Left ventricle myocardium inferior (tissue), 1 donor: ENCODE measurements at places on chromosomes 4 and X. TPM values are rescaled to one million over a fixed set of nuclear protein-coding genes. Genes with fewer than 3 reads are reported as not detected.

DNA sequence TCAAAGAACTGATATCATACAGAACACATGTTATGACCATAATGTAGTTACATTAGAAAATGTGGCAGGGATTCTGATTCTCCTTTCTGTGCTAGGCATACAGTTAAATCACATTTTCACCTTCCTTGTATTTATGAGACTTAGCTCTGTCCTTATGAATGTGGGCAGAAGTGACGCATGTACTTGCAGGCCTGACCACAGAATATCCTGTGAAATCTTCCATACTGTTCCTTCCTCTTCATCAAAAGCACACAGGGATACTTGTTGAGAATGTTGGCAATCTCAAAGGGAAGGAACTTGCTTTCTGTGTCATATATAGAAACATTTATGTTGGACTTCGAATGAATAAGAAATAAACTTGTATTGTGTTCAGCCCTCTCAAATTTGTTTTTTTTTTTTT, 17.2 kb upstream of the MYOZ2 start:
- no peak for DNase-seq

GRCh38 chr4:79935274-79935673, 137.8 kb downstream of the ANTXR2 start:
- DNase-seq = no peak

DNA sequence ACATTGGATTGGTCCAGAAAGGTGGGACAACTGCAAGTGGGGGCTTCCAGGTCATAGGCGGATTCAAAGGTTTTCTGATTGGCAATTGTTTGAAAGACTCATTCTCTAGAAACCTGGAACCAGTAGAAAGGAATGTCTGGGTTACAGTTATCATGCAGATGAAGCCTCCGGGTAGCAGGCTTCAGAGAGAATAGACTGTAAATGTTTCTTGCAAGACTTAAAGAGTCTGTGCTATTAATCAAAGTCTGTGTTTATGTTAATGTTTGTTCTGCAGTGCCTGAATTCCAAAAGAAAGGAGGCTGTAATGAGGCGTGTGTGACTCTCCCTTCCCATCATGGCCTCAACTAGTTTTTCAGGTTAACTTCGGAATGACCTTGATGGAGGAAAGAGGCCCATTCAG, 43.9 kb upstream of the GC start:
- DNase-seq = no peak

- DNase-seq = no peak
Observed at GRCh38 chr4:27087306-27088045, 226.8 kb downstream of the STIM2 start.

Gene AFP
- total RNA-seq = not detected

DNA sequence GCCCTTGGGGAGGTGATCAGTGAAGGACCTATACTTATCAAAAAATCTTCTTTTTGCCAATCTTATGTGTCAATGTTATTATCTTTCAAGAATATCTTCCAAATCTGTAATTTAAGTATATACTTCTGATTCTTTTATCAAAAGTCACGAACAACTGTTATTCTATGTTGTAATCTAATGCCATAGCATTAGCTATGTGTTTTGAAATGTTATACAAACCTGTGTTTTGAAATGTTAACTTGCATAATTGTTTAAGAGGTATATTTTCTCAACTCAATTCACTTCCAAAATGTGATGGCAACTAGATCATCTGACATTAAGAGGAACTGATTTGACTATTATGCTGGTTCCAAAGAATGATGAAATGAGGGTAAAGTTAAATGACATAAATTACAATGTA, 113.5 kb downstream of the NDST4 start:
- DNase-seq = no peak

DNA sequence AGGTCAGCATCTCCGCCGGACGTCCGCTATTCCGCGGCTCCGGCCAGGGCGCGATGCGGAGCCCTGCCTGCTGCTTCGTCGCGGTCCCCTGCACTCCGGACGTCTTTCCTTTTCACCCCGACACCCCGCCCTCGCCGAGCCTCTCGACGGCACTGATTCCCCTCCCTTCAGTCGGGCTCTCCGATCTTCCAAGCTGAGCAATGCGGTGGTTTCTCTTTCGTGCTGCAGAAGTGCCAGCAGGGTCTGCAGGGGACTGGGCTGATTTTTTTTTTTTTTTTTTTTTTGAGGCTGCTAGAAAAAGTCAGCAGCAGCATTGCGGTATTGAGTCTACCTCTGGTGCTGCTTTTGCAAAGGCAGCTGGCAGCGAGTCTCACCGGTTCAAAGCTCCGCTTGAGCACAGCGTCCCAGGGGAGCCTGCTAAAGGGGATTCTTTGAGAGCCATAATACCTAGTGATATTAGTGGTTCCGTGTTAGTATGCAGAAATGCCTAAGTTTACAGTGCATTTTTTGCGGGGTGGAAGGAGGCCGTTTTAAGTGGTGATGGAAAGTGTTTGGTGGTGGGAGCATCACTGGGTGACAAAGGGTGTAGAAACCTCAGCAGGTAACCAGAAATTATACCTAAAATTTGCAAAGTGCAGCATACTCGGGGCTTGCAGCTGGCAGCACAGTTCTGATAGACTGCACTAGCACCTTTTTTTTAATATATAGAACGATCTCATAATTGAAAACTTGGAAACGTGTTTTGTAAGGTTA, 969 bp downstream of the STIM2 start:
- DNase-seq = peak; percentile 76

DNA sequence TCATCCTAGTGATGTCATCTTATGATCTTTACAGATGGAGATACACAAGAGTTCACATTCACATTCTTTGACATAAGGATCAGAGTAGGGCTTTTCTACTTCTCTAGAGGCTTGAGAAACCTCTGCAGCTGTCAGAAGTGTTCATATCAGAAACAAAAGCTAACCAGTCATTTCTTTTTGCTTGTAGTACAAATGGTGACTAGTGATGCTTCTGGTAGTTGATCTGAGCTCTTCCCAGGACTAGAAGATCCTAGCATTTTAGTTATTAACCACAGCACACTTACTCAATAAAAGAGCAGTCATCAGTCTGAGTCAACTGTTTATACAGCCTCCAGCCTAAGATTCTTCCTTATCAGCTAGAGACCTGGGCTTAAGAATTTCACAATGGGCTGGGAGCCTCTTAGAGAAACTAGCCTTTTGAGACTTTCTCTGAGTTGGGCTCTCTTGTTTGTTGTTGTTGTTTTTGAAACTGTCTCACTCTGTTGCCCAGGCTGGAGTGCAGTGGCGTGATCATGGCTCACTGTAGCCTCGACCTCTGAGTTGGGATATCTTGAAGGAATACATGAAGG, 84.1 kb downstream of the TMEM164 start:
- no peak for DNase-seq

- no peak for DNase-seq
Observed at GRCh38 chrX:13092455-13092941, 48.1 kb upstream of the FAM9C start.

Gene ADRA2C
- 4.5 TPM for total RNA-seq

GRCh38 chr4:173057442-173057841, 111.2 kb upstream of the GALNT7 start:
- no peak for DNase-seq

Gene GPRASP1
- total RNA-seq = 4.7 TPM

DNA sequence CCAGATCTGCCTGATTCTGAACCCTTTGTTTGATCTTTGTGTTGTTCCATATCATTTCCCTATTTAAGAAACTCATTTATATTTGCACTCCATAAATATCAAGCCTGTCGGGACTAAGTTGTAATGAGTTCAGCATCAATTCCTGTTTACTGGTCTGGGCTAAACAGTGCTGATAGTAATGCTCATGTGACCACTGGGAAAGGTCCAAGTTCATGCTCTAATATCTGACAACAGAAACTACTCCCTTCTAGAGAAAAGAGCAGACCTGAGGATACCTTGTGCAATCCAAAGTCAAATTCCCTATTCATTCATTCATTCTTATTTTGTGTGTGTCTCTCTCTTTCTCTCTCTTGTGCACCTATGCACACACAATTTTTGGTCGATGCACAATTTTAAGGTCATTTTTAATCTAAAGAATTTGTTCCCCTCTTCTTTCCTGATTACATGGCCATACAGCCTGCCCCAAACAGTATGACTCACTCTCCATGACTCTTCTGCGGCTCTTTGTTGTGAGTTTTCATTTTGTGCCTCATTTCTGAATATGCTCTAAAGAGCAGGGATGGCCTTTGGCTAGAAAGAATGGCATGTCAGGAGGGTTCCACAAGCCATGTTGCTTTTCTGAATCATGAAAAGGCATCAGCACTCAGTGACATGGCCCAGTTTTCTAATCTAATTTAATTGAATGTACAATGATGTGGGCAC, 664.3 kb downstream of the RPA4 start:
- DNase-seq = no peak

Gene OTC
- 0.58 TPM for total RNA-seq

Gene EMCN
- total RNA-seq = 43.6 TPM

DNA sequence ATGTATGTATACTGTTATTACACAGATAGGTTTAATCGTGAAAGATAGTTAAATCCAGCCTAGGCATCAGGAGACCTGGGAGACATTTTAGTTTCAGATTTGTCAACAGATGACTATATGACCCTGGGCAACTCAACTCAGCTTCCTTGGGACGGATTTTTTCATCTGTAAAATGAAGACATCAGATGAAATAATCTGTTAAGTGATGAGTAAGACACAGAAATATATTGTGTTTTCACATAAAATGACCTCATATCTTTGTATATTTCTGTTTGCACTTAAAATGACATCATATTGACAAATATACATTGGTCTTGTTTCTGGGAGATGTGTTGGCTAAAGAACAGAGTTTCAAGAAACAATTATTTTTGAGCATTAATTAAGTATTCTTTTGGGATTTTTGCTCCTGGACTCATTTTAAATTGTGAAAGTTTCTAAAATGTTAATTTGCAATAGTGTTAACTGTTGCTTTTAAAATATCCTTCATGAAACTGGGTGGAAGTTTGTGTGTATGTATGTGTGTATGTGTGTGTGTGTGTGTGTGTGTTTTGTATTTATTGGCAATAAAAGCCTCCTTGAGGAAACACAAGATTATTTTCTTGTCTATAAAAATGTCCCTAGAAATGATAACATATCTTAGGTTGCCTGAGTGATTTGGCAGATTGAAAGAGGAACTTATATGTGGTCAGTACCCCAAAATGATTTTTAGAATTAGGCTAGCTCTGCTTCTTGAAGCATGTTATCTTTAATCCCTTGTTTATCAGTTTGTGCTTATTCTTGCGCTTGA, 29.1 kb upstream of the MMAA start:
- no peak for DNase-seq

GRCh38 chr4:20723463-20723862, 23.2 kb downstream of the PACRGL start:
- DNase-seq = no peak
